ENCODE measurements at places on chromosomes 11 and 22. TPM values are rescaled to one million over a fixed set of nuclear protein-coding genes. Genes with fewer than 3 reads are reported as not detected.
A peak's percentile ranks its signal among the peaks of the same experiment; 100 is the strongest.

Gene DERL3
- 4.0 TPM for total RNA-seq

Gene PNPLA3
- not detected for total RNA-seq

Gene DDI1
- total RNA-seq, result not detected

Gene SYTL2
- total RNA-seq, result 5.0 TPM

Gene BET1L
- 25.9 TPM for total RNA-seq

Gene CHRM4
- not detected for total RNA-seq

Gene LGALS1
- 584 TPM for total RNA-seq

Gene HORMAD2
- total RNA-seq, result not detected

Gene CAPN5
- 2.6 TPM for total RNA-seq

Gene SCGB1A1
- total RNA-seq, result not detected

- no peak for DNase-seq
Observed at GRCh38 chr11:12380565-12381325, 3.4 kb downstream of the PARVA start.

DNA sequence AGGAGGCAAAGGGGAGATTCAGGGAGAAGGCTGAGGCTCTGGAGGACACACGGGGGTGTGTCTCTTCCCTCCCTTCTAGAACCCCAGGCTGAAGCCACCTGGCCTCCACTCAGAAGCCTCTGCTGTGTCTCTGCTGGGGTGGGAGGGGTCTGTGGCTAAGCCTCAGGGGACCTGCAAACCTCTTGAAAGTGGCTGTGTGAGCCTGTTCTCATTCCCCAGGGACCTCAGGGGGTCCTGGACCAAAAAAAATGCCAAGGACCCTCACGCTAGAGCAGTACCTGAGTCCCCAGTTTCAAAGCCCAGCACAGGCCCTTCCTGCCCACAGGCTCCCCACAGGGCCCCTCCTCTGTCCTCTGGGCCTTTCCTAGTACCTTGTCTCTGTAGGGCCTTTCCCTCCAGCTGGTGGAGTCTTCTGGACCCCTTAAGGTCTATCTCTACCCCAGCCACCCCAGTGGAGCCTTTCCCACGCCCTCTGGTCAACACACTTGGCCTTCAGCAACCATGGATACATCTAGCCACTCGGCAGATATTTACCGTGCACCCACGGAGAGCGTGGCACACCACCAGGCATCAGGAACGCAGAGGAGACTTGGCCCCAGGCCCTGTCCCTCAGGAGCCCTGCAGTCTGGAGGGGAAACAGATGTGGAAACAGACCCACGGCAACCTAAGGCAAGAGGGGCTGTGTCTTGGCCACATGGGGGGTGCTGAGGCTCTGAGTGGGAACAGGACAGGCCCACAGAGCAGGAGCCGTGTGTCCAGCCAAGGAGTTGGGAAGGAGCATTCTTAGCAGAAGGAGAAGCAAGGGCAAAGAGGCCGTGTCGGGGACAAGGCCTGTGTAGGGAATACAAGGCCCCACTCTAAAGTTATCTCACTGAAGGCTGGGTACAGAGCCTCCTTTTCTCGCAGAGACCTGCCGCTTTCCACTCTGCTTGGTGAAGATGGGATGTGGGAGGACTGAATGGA is 18.5 kb downstream of the PLA2G6 start:
- DNase-seq, result no peak

- peak; percentile 84 for DNase-seq
Observed at GRCh38 chr22:30606455-30607299, at the start of gene TCN2. TSS of gene TCN2 (plus strand) at chr22:30607174. CDS start at chr22:30607332, 158 bp downstream.

DNA sequence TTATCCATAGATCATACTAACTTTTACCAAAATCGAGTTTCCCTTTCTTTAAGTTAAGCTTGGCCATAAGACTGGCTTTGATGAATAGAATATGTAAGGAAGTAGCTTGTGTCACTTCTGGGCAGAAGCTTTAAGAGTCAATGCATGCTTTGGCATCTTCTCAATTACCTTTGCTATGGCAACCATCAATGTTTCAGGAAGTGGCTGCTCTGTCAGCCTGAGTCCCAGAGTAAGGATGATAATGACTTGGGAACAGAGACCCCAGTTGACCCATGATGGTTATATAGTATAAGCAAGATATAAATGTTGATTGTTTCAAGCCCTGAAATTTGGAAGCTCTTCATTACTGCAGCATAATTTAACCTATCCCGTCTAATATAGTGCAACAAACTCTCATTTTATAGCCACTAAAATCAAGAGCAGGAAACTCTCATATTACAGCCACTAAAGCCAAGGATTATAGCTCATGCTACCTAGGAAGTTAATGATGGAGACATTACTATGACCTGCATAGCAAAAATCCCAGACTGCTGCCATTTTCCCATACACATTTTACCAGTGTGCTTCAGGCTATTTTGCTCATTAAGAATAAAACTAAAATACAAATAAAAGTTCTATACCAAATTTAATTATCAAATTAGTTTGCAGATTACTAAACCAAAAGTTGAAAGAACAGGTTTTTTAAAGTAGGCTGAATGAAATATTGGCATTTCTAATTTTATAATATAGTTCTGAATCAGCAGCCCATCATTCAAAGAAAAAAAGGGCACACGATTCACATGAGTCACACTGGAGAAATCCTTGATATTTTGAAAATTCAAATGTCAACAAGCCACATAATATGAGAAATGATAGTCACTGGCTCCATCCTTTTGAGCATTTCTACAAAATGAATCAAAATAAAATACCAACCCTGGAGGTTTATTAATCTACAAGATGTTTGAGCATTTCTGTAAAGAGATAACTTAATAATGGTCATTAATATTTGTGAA is 23.8 kb downstream of the FSHB start:
- no peak for DNase-seq

GRCh38 chr11:93653080-93653479 is 8.4 kb upstream of the CEP295 start:
- DNase-seq, result no peak

DNA sequence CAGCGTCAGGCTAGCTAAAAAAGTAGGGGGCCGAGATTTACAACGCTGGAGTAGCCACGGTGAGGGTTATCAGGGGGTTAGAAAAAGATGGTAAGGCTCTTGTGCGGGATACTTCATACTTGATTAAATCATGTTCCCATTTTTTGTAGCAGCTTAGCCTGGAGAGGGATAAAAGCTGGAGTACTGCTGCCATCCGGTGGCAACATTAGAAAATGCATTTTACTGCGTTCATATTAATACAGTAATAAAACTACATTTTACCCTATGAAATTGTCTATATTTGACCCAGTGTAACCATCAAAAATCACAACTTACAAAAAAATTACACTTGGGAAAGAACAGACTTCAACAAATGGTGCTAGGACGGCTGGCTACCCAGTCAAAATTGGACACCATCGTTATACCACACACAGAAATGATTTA is 17.3 kb downstream of the RPUSD4 start:
- no peak for DNase-seq

GRCh38 chr11:35615921-35616900 is 2.0 kb upstream of the FJX1 start:
- DNase-seq, result no peak

- no peak for DNase-seq
Observed at GRCh38 chr11:69326622-69327219, 32.8 kb downstream of the MYEOV start.

- peak; percentile 66 for DNase-seq
Observed at GRCh38 chr11:61963282-61964057, 4.0 kb downstream of the FTH1 start.

DNA sequence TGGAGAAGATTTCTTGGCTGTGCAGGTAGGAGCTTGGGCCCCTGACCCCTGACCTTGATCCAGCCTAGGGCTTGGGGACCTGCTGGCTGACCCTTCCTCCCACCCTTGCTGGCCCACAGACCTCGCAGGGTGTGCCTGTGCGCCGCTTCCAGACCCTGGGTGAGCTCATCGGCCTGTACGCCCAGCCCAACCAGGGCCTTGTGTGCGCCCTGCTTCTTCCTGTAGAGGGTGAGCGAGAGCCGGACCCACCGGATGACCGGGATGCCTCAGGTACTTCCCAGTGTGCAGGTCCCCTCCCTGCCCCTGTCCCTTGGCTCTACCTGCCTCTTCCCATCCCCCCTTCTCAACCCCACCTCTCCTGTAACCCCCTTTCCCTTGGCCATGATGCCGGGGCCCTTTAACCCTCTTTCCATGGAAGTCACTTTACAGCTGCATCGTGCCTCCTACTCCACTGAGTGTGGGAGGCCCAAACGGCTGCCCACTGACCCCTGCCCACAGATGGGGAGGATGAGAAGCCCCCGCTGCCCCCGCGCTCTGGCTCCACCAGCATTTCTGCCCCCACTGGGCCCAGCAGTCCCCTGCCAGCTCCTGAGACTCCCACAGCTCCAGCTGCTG is 3.8 kb downstream of the INPPL1 start:
- DNase-seq, result no peak

- DNase-seq, result no peak
Observed at GRCh38 chr11:121931748-121932352, 184.2 kb downstream of the BLID start.

DNA sequence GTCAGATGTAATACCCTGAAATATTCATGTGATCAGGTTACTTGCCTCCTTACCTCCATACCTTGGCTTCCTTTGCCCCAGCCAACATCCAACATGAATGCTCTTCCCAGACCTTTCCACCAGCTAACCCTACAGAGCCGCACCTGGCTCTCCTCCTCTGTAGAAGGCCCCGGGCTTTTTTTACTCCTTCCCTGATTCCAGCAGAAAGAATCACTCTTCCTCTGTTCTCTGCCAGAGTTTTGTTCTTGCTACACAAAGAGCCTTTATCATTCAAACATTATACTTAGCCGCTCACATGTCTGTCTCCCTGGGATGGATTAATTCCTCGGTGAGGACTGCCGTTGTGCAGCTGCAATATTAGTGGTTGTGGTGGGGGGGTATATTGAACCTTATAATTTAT is 116.8 kb upstream of the GRAMD1B start:
- no peak for DNase-seq
